ENCODE measurements at places on chromosomes 5 and 9.

DNA sequence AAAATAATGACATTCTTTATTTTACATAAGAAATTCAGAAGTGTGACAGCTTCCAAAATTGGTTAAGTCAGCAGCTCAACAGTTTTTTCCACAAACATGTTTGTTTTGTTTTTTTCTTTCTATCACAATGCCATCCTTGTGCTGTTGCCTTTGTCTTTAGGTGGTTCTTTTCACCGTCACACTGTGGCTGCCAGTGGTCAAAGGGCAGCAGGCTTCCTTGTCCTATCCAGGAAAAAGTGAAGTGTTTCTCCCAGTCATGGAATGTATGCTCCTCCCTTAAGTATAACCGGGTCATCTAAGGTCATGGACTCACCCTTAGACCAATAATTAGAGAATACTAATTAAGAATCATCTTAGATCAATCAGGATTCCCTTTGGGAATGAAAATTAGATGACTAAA is 87.4 kb downstream of the SREK1 start:
- DNase-seq: no peak

DNA sequence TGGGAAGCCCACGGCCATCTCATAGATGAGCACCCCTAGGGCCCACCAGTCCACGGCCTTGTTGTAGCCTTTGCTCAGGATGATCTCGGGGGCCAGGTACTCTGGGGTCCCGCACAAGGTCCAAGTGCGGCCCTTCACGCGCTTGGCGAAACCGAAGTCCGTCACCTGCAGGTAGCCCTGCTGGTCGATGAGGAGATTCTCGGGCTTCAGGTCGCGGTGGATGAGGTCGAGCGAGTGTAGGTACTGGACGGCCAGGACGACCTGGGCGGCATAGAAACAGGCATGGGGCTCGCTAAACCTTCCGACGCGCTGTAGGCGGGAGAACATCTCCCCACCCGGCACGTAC is 558 bp downstream of the PRKACG start:
- DNase-seq: no peak

GRCh38 chr5:169668732-169669131 is 31.7 kb downstream of the DOCK2 start:
- DNase-seq: no peak

GRCh38 chr5:21919414-21920022 is 933.6 kb downstream of the CDH12 start:
- DNase-seq: peak; percentile 23

GRCh38 chr9:27109621-27110020 is 596 bp downstream of the TEK start:
- no peak for DNase-seq

- no peak for DNase-seq
Observed at GRCh38 chr9:21729648-21730047, 72.8 kb upstream of the MTAP start.
